ENCODE measurements at places on chromosomes 4 and X.

DNA sequence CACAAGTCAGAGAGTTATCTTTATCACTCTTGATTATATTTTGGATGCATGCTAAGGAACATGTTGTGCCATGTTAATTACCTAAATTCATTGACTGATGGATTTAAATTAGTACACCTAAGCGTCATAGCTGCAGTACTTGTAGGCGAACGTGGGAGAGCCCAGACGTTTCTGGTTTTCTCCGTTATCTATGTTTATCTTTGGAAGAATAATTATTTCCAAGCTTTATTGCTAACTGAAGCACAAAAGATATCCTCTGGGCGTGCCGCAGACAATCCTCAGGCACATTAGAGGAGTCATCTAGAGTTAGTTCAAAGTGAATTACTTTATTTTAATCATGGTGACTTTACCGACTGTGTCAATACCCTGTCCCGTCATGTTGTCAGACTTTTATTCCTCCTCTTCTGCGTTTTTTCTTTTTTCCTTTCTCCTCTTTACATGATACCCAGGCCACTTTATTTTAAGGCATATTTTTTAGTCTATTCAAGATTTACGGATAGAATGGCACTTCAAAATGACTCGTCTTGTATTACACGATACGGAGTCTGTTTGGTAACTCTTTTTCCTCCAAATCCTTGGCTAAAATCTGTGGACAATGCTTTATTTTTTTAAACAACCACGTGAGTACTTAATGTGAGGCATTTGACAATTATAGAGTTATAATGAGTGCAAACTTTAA, 632.0 kb upstream of the TENM3 start:
- DNase-seq = no peak

GRCh38 chr4:147591106-147591505, 26.1 kb upstream of the TMEM184C start:
- DNase-seq = no peak

DNA sequence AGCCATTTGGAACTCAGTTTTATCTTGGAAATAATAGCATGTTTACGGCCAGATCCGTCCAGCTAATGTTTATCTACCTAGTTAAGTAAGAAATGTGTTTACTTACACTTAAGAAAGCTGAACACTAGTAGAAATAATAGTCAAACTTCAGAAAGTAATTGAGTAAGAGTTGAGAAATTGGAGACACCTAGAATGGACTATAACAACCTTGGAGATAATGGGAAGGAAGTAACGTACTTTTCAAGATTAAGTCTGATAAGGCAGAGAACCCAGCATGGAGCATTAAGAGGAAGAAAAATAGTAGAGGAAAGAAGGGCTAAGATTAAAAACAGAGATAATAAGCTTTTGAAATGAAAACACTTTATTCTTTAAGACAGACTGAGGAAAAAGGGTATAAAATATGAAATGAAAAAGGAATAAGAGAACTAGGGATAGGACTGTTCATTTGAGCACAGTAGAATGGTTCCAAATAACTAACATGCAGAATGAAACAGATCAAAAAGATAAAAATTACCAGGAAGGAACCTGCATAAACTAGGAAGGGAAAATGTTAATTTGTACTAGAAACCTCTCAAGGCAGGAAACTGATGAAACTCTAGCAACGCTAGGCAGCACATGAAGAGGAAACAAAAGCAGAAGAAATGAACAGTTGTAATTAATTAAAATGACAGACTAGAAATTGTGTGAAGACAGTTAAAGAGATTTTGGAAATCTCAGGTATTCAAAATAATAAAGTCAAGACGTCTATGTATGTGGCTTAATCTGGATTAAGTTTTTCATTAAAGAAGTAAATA, 71.7 kb downstream of the FBXW7 start:
- no peak for DNase-seq

DNA sequence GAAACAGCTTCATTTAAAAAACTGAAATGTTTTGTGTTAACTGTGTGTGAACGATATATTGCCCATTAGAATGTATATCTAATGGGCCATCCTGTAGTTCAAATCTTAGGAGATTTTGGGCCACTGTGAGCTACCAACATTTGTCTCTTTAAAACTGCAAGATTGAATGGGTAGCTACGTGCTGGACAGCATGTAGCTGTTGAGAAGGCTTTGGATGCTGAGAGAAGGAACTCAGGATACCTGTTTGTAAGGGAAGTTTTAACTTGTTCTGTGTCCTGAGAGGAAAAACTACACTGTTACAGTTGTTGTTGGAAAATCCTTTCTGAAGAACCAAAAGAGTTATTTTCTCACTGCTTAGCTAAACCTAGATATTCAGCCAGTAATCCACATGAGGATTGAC, 45.9 kb downstream of the PDLIM5 start:
- no peak for DNase-seq

GRCh38 chr4:94491322-94491721, 39.6 kb downstream of the PDLIM5 start:
- DNase-seq = peak; percentile 74

DNA sequence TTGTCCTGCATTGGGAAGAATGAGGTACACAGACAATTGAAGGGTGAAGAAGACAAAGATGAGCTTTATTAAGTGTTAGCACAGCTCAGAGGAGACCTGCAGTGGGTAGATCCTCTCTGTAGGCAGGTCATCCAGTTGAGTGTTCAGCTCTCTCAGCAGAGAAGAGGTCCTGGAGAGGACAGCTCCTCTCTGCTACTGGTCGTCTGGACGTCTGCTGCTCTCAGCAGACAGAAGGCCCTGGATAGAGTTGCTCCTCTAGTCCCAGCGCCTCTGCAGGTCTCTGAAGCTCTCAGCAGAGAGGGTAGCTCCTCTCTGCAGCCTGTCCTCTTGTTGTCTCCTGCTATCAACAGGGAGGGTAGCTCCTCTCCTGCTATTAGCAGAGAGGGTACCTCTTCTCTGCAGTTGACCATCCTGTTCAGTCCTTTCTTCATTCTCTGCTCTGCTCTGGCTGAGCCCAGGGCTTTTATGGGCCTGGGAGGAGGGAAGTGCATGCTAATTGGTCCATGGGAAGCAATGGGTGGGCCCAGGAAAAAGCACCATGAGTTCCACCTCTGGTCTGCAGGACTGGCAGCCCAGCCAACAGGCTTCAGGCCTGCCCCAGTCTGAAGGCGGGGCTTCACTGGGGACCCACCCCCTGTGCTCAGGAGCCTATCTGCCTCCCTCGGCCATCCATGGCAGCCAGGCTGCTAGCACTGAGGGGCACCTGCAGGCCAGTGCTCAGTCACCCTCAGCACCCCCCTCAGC, 54.1 kb upstream of the IBSP start:
- no peak for DNase-seq

DNA sequence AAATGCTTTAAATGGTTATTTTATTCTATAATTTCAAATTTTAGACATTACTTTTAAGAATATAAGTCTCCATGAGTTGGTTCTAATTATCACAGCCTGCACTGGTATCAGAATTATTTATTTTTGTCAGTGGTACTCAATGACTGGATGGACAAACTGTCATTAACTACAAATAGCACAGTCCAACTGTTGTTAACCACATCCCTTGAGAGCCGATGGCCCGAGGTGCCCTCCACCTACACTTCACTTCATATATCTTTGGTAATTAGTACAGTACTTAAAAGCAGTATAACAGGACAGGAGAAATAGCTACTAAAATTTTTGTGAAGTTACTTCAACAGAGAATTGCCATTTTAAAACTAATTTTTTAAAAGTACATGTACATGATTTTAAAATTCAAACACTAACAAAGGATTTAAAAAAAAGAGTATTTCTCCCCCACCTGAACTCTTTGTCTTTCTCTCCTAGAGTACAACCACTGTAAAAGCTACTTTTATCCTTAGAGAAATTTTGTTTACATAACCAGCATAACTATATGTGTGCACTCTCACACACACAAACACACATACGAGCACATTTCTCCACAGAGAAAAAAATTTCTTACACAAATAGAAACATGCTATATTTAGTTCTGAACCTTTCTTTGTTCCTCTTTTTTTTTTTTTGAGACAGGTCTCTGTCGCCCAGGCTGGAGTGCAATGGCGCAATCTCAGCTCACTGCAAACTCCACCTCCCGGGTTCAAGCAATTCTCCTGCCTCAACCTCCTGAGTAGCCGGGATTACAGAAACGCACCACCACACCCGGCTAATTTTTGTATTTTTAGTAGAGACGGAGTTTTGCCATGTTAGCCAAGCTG, 6.5 kb downstream of the TIFA start:
- DNase-seq = no peak

- DNase-seq = no peak
Measured at GRCh38 chr4:177687117-177687516, 244.9 kb upstream of the AGA start.

GRCh38 chrX:41009850-41010846, 75.1 kb upstream of the USP9X start:
- peak; percentile 84 for DNase-seq

GRCh38 chr4:107832275-107832807, 7.6 kb downstream of the SGMS2 start:
- DNase-seq = no peak

GRCh38 chr4:53863736-53864365, 200.6 kb downstream of the CHIC2 start:
- DNase-seq = no peak

GRCh38 chrX:96407501-96407900, 277.1 kb upstream of the DIAPH2 start:
- DNase-seq = peak; percentile 55

GRCh38 chr4:185398618-185399017, 2.0 kb downstream of the ANKRD37 start:
- no peak for DNase-seq

- no peak for DNase-seq
Measured at GRCh38 chrX:149762696-149763614, 10.9 kb upstream of the HSFX1 start.
